ENCODE measurements at places on chromosomes 7 and 10. TPM values are rescaled to one million over a fixed set of nuclear protein-coding genes. Genes with fewer than 3 reads are reported as not detected.

NUPR2 gene
- total RNA-seq: not detected

DNAH11 gene
- total RNA-seq: 0.02 TPM

TSPAN15 gene
- 1.4 TPM for total RNA-seq

HUS1 gene
- total RNA-seq: 64.9 TPM

SAP25 gene
- 13.9 TPM for total RNA-seq

All from CD8-positive, alpha-beta memory T cell (primary cell).